ENCODE measurements at places on chromosomes 12 and 14. TPM values are rescaled to one million over a fixed set of nuclear protein-coding genes. Genes with fewer than 3 reads are reported as not detected.

The PRIM1 gene
- 2.7 TPM for total RNA-seq

The SLC17A8 gene
- total RNA-seq: not detected

- no peak for DNase-seq
These were observed 1470.7 kb downstream of the AACS start for GRCh38 chr12:126535971-126536370.

GRCh38 chr12:120075034-120075616 lies 41.4 kb downstream of the RAB35 start:
- no peak for DNase-seq

The GALNT8 gene
- total RNA-seq: 1.5 TPM

The KRT4 gene
- not detected for total RNA-seq

GRCh38 chr14:43003845-43004244 lies 1397.2 kb downstream of the LRFN5 start:
- DNase-seq: no peak

- no peak for DNase-seq
These were observed 47.2 kb downstream of the CCDC91 start for GRCh38 chr12:28237423-28237822.

The SOAT2 gene
- not detected for total RNA-seq

DNA sequence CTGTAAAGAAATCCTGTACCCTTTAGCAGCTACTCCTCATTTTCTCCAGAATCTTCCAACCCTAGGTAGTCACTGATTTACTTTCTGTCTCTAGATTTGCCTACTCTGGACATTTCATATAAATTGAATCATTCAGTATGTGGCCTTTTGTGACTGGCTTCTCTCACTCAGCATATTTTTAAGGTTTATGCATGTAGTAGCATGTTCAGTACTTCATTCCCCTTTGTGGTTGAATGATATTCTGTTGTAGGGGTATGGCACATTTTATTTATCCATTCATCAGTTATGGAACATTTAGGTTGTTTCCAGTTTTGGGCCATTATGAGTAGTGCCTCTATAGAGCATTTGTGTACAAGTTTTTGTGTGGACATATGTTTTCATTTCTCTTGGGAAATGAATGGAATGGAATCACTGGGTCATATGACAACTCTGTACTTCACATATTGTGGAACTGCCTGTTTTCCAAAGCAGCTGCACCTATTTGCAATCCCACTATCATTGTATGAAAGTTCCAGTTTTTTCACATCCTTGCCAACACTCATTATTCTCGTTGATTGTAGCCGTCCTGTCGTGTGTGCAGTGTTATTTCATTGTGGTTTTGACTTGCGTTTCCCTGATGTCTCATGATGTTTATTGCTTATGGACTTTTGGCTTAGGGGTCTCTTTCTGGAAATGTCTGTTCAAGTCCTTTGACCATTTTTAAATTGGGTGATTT lies 57.2 kb downstream of the ATF7IP start:
- no peak for DNase-seq

The KLHDC1 gene
- 10.0 TPM for total RNA-seq
